ENCODE measurements at places on chromosomes 13 and 19.

DNA sequence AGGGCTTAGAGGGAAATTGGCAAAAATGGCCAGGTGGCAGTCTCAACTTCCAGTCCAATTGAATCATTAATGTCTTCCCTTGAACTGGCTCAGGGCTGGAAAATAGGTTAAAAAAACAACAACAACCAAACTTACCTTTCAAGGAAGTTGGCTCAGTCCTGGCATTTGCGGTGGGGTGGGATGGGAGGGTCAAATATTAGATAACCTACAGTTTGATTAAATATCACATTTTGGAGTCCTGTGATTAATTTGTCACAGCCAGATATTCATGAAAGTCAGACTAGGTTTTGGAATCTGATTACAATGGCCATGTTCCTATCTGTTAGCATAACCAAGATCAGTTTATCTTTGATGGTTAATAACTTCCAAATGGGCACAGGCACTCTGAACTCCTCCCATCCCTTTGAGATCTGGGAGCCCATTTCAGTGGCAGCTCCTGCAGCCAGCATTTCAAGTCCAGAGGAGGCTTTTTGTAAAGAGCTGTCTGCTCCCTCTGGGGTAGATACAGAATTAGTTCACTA lies 7.8 kb upstream of the DZIP1 start:
- DNase-seq = no peak

DNA sequence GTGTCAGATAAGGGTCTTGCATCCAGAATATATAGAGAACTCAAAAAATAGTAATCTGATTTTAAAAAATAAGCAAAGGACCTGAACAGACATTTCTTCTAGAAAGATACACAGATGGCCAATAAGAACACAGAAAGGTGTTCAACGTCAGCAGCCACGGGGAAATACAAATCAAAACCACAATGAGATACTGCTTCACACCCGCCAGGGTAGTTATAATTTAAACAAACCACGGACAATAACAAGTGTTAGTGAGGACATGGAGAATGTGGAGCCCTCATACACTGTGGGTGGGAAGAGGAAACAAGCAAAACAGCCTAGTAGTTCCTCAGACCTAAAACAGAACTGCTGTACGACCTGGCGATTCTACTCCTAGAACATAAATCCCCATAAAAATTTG lies 26.7 kb upstream of the NAPA start:
- DNase-seq = no peak

GRCh38 chr13:72698164-72698563 lies 29.3 kb downstream of the MZT1 start:
- DNase-seq = no peak

- no peak for DNase-seq
Measured at GRCh38 chr13:95433537-95433936, 119.0 kb upstream of the CLDN10 start.

- DNase-seq = no peak
Measured at GRCh38 chr19:53992211-53992610, 774 bp downstream of the CACNG6 start.

DNA sequence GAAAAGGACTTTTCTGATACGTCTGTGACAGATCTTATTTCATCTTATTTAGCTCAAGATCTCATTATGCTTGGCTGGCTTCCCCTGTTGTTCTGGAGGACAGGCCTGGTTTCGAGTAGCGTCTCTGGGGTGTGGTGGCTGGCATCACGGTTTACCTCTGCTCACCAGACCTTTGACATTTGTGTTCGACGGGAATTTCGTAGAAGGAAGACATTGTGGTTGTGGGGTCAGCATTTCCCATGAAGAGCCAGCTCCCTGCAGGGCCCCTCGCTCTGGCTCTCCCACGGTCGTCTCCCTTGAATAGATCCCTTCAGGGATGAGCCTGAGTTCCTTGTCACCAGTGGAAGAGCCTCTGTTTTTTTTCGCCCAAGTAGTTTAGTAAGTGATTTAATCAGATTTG lies 78.6 kb upstream of the TEX29 start:
- DNase-seq = no peak
